Osteocyte (in vitro differentiated cells): ENCODE measurements at places on chromosomes 1 and 21. TPM values are rescaled to one million over a fixed set of nuclear protein-coding genes. Genes with fewer than 3 reads are reported as not detected.

The DMBX1 gene
- not detected in 2 replicates for total RNA-seq

GRCh38 chr1:155075535-155075934 is 3.1 kb upstream of the EFNA3 start:
- peaks cover 19% of the 10 kb centered on the region for H3K27me3 ChIP-seq
- peaks cover 2% of the 10 kb centered on the region for H3K36me3 ChIP-seq
- H3K4me1 ChIP-seq: peaks cover 20% of the 10 kb centered on the region
- DNase-seq: no peak
- H3K27ac ChIP-seq: no peak overlapping the region

DNA sequence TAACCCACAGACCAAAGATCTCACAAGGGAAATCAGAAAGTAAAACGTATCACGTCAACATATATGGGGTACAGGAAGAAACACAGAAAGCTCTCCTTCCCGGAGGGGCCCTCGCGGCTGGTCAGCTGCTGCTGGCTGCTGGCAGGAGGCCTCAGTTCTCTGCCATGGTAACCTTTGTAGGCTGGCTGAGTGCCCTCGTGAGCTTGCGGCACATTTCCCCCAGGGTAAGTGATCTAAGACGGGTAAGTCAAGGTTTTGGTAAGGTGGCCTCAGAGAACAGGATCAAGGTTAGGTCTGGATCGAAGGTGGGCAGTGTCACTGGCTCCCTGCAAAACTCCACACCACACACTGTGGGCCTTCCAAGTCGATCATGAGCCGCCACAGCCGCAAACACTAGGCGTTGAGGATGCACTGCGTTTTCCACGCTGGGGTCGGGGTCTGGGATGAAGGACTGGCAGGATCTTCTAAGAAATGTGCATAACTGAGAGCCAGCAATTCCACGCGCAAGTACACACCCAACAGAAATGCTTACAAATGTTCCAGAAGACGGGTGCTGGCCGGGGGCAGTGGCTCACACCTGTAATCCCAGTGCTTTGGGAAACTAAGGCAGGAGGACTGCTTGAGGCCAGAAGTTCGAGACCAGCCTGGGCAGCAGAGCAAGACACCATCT is 33.9 kb downstream of the WDR4 start:
- peaks cover 6% of the 10 kb centered on the region for H3K4me1 ChIP-seq
- H3K27ac ChIP-seq: no peak overlapping the region
- DNase-seq: no peak
- H3K4me3 ChIP-seq: no peak overlapping the region
- peaks cover 17% of the 10 kb centered on the region for H3K36me3 ChIP-seq

DNA sequence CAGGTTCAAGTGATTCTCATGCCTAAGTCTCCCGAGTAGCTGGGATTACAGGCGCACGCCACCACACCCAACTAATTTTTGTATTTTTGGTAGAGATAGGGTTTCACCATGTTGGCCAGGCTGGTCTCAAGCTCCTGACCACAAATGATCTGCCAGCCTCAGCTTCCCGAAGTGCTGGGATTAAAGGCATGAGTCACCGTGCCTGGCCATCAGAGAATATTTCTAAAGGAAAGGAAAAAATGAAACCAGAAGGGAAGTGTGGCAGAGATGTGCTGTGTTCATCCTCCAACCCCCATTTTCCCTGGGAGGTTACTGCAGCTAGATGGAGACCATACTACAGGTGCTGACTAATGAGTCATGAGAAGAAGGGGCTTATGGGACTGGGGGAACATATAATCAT is 964.1 kb downstream of the TTLL7 start:
- H3K4me3 ChIP-seq: no peak overlapping the region
- peak overlapping the region; percentile 44 for H3K27ac ChIP-seq
- peaks cover 22% of the 10 kb centered on the region for H3K4me1 ChIP-seq
- no peak for DNase-seq
- H3K36me3 ChIP-seq: peaks cover 2% of the 10 kb centered on the region

DNA sequence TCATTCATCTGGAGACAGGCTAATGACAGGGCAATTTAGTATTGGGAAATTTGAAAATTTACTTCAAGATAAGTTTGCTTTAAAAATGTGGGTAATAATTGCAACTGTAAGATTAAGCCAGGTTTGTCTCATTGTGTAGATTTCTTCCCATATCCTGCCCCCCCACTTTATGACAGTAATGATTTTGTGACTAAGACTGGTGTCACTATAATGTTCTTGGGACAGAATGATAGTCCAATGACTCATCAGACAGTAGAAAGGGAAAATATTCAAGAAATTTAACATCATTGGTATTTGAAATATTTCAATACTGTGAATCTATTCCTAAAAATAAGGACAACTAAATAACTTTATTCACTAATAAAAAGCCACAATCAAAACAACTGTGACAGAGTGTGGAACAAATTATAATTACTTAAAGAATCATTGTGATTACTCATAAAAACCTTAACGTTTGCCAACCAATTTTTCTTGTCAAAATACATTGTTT is 36.7 kb downstream of the FH start:
- DNase-seq: no peak
- H3K4me3 ChIP-seq: no peak overlapping the region
- H3K27ac ChIP-seq: peak overlapping the region; percentile 90
- no peaks in the 10 kb centered on the region for H3K36me3 ChIP-seq

DNA sequence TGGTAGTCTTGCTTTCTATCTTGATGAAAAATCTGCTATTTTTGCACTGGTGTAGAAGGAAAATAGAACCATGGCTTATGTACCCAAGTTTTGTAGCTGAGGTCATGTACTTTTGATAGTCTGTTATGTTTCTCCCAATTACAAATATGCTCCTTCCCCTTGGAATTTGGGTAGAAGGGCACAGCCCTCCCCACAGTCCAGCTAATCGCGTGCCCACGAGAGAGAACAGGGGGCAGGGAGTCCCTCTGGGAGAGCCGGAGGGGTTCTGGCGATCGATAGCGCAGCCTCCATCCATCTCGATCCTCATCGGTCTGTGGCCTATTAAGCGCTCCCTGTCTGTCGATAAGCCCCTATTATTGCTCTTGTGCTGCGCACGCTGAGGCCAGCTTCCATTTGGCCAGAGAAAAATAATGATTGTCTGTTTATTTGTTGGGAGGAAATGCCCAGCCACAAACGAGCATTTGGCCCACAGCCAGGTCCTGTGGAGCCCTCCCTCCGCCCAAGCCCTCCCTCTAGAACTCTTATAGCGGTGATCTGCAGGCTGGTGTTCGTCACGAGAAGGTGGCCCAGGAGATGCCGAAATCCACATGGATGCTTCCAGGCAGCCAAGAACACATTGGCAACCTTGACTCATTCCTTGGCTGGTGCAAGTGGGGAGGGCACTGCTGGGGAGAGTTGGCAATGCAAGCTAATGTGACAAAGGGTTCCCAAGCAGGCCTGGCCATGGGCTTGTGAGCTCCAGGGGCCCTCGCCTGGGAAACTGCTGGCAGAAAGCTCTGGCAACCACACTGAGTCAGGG is 134.7 kb upstream of the TNR start:
- H3K4me3 ChIP-seq: no peak overlapping the region

- H3K27ac ChIP-seq: no peak overlapping the region
- no peak for DNase-seq
- H3K36me3 ChIP-seq: no peaks in the 10 kb centered on the region
- peaks cover 9% of the 10 kb centered on the region for H3K4me1 ChIP-seq
- H3K27me3 ChIP-seq: peaks cover 30% of the 10 kb centered on the region
- H3K4me3 ChIP-seq: no peak overlapping the region
Measured at GRCh38 chr1:26094076-26094669, 17.5 kb upstream of the PDIK1L start.

GRCh38 chr1:207331354-207332313 is 10.2 kb downstream of the CD55 start:
- H3K4me3 ChIP-seq: no peak overlapping the region
- DNase-seq: no peak
- H3K36me3 ChIP-seq: no peaks in the 10 kb centered on the region
- H3K27ac ChIP-seq: no peak overlapping the region
- H3K4me1 ChIP-seq: no peaks in the 10 kb centered on the region
- peaks cover 15% of the 10 kb centered on the region for H3K27me3 ChIP-seq
